Fibroblast of gingiva (primary cell): ENCODE measurements at places on chromosomes 5 and 9.
A peak's percentile ranks its signal among the peaks of the same experiment; 100 is the strongest.

DNA sequence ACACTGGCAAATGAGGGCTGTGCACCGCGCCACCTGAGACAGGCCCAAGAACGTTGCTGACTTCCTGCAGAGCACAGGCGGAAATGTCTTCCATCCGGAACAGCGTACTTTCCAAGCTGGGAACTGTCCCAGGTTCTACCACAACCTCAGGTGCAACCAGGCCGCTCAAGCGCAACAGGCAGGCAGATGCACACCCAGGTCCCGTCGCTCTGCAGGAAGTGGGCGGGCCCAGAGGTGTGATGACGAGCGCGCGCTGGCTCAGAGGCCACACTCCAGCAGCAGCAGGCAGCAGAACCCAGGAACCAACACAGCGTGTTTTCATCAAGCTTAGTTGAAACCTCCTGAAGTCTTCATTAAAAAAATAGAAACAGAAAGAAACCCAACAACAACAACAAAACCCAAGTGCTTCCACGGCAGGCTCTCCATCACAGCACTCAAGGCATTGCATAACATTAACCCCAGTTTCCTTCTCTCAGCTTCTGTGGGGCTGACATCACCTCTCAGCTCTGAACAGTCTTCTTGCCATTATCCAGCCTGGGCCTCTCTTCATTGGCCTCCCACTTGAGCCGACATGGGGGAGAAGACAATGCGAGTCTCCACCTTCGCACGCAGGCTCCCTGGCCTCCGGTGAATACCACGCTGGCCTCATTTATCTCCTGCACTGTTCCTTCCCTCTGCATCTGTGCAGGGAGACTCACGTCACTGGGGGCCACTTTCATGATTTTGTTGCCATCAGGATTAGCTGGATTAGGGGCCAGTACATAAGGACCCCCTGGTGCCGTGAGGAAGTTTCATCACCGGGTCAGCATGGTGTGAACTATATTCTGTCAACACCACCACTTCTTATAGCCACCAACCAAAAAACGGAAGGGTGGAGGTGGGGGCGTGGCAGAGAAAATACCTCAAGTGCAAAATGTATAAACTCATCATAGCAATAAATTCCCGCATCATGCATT is 22.1 kb downstream of the PTCH1 start:
- DNase-seq = no peak

GRCh38 chr5:100775533-100775855 is 127.6 kb downstream of the ST8SIA4 start:
- no peak for DNase-seq

- DNase-seq = peak; percentile 16
These were observed 42.2 kb upstream of the FSD1L start for GRCh38 chr9:105405514-105406131.

DNA sequence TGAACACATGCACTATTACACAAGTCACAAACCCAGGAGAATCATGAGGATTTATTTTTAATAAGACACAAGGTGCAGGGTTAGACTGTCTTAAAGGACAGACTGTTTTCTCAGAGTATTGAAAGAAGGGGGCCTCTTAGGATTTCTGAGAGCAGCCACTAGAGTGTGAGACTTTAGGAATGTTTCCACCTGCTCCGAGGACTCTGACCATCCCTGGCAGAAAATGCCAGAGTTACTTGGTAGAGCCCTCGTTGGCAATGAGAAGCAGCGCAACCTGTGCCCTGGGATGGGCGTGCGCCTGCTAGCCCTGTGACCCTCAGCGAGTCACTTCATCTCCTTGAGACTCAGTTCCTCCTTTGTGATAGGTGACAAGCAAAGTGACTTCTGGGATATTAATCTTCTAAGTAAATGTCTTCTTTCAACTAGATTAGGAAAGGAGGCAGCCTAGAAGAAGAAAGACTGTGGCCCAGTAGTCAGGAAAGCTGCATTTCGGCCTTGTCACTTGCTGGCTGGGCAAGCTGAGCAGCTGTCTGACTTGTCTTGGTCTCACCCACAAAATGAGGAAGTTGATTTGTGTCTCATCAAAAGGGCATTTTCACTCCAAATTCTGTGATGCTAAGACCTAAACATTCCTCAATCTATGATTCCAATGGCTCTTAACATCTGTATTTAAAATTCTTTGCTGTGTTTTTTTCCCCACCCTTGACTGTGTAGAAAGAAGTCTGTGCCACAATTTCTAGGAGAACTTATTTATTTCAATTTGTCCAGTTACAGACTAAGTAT is 60.5 kb downstream of the PTCD2 start:
- DNase-seq = no peak

GRCh38 chr5:30108051-30108450 is 1085.4 kb upstream of the CDH6 start:
- DNase-seq = no peak

DNA sequence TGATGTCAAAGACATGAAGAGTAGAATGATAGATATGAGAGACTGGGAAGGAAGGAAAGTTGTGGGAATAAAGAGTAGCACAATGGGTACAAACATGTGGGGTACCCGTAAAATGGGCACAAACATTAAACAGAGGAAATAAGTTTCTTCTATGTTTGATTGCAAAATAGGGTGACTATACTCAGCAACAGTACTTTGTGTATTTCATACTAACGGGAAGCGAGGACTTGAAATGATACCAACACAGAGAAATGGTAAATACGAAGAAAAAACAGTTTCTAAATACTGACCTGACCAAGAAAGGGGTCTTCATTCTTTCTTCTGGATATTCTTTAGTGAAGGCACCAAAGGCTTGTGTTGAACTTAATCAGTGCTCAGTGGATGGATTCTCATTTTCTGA is 31.1 kb downstream of the ATP6V0E1 start:
- DNase-seq = no peak

GRCh38 chr5:93691997-93692396 is 49.4 kb downstream of the POU5F2 start:
- DNase-seq = no peak

- DNase-seq = no peak
These were observed 28.7 kb downstream of the ITGA2 start for GRCh38 chr5:53017794-53018391.

GRCh38 chr5:176529116-176529740 is 8.0 kb downstream of the RNF44 start:
- DNase-seq = no peak

DNA sequence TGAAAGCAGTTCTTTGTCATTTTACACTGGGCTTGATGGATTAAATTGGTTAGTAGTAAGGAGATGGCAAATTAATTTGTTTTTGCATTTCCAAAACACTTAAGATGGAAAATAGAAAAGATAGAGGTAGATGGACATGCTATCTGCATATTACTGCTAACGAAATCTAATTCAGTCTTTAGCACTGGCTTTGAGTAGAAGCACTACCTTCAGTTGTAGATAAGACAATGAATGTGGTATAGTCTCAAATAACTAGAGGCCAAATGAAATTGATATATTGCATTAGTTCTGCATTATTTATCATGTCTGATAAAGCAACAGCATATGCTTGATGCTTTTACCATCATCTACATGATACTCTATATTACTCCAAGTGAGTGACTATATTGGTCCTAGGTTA is 33.4 kb downstream of the KIAA1958 start:
- no peak for DNase-seq

- peak; percentile 83 for DNase-seq
These were observed 6.4 kb upstream of the JMY start for GRCh38 chr5:79229357-79230174.

GRCh38 chr5:7667216-7667767 is 183.6 kb downstream of the CFAP90 start:
- DNase-seq = no peak

DNA sequence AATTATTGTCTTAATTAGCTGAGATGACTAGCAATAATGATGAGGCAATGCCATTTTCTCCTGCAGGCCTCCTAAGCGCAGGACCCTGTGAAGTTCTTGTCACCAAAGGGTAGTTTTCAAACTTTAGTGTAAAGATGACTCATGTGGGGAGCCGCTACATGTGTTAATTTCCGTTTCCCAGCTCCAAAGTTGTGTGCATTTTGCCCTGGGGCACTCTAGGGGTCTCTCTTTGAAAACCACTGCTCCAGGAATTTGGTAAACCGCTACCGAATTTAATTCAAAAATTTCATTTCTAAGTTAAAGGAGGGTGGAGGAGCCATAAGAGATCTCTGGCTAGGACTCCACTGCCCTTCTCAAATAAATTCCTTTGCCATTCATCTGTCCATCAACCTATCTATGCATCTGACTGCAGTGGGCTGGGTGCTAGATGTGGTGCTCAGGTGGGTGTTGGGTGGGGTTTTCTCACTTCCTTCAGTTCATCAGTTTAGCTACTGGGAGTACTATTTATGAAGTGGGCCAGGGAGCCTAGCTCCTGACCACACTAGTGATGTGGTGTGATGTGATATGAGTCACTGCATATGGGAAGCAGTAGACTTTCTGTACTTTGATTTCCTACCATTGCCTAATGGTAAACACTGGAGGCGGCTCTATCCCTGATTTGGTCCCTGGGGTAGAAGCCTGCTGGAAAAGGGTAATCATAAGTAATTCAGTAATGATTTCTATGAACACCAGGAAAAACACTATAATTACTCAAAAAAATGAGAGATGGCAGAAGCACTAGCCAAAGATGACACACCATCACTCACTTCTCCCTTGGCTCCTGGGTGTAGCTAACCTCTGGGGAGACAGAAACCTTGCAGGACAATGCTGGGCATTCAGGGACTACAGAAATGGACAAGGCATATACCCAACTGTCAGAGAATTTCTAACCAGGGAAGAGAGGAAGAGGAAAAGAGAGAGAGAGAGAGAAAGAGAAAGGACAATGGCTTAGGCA is 4.0 kb upstream of the ZSWIM6 start:
- DNase-seq = peak; percentile 92

DNA sequence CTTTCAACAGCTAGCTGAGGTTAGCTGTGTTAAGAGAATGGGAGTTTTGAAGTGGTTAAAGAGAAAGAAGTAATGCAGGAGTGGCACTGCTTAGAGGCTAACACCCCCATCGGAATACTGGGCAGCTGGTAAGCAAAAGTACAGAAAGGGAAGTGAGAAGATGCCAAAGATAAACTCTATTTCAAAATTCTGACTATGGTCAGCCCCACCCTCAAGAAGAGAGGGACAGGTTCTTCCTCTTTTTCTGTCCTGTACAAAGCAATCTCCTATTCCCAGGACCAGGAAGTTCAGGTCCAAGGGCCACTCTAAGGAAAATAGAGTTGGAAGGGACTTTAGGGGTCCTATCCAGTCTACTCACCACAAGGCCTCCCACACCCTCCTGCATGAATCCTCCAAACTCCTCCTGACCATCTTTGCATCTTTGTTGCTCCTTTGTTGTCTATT is 45.9 kb upstream of the JAK2 start:
- DNase-seq = no peak

- DNase-seq = no peak
These were observed 159.3 kb upstream of the PPP1R26 start for GRCh38 chr9:135320331-135320730.

DNA sequence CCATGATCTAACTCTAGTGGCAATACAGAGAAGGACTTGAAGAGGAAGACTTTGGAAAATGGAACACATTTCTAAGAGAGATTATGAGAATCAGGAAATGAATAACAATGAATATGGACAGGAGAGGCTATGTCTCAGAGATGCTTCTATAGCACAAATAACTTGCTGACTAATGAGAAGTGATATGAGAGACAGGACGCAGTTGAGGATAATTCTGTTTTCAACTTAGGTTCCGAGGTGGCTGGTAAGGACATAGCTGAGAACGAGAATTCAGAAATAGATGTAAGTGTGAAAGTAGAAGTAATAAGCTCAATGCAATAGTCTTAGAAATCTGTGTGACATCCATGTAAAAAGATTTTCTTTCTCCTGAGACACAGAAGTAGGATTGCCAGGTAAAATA is 358.1 kb upstream of the GRAMD2B start:
- DNase-seq = no peak

- no peak for DNase-seq
These were observed 35.9 kb upstream of the LECT2 start for GRCh38 chr5:135990528-135991255.

GRCh38 chr9:98805506-98806272 is 1.8 kb upstream of the GALNT12 start:
- no peak for DNase-seq

DNA sequence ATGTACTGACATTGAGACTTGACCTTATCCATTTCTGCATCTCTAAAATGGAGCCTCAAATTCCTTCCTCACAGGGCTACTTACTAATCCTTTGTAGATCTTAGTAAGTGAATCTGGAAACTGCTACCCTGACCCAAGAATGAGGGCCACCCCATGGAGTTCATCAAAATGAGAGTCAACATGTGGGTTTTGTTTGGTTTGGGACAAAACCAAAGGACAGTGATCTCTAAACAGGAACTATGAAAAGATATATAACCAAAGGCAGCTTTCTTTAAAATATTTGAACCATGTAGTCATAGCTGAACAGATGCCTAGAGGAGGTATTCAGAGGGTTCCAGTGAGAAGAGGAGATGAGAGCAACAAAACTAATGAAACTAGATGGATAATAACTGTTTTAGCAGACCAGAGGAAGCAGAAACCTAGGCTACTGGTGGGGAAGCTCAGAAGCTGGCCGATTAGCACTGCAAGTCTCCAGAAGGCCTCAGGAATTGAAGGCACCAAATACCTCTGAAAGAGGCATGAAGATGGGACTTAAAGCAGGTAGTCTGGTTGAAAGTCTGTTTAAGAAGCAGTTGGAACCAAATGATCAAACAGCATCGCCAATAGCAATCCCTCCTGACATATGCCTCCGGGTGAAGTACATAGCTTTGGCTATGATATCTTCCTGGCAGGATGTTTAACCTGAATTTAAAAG is 45.8 kb downstream of the THOC3 start:
- DNase-seq = peak; percentile 96

DNA sequence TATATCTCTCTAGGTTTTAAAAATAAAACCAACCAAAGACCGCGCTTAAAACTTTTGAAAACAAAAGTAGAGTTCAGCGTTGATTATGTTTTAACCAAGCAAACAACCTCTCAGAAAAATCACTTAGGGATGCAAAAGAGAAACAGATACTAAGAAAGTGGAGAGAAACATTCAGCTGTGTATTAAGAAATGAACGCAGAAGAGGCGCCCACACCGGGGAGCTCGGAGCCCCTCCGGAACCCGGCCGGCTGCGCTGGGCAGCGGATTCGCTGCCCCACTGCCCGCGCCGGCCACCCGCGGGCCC is 1.4 kb downstream of the PITX1 start:
- no peak for DNase-seq

GRCh38 chr5:138901716-138902115 is 26.6 kb upstream of the LRRTM2 start:
- DNase-seq = no peak

DNA sequence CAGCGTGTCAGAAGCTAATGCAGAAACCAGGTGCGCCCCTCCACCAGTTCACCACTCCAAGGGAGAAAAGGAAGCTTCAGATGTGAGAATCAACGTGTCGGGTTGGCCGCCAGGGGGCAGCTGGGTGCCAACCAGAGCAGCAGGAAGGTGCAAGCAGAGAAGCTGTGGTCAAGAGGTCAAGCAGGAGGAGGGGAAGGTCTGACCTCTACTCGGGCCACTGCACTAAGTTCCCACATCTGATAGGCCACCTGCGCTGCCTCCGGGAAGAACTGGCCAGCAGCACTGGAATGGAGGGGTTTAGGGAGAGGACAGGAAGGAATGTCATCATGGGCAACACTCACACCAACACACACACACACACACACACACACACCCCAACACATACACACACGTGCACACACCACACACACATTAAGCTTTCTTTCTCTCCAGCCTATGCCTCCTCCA is 31.4 kb downstream of the ANXA6 start:
- DNase-seq = peak; percentile 59

GRCh38 chr5:169971780-169972179 is 8.5 kb downstream of the INSYN2B start:
- no peak for DNase-seq

- DNase-seq = no peak
These were observed 240.3 kb downstream of the CACNA1B start for GRCh38 chr9:138117836-138118235.

- DNase-seq = no peak
These were observed 281.1 kb upstream of the ANKRD55 start for GRCh38 chr5:56514245-56514644.

- no peak for DNase-seq
These were observed 548.6 kb downstream of the CSNK1G3 start for GRCh38 chr5:124060413-124061067.
